Activated T-cell treated with anti-CD3 and anti-CD28 coated beads for 1 hour (primary cell): ENCODE measurements at places on chromosomes 1 and 21.

DNA sequence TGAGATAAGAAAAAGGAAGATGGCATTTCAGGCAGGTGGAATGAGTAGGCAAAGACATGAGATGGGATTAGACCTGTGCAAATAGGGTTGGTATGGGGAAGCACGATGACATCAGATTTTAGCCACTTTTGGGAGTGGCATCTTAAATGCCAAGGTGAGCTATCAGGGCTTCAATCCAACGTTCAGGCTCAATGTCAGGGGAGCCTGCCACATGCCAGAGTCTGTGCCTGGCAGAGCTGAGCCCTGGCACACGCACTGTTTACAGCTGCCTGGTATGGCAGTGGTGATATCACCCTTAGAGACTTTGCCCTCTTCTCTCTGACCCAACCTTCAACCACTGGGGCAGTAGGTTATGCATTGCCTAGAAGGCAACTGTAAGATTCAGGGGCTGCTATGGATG lies 1.1 kb upstream of the GUCA2B start:
- no peak for DNase-seq

DNA sequence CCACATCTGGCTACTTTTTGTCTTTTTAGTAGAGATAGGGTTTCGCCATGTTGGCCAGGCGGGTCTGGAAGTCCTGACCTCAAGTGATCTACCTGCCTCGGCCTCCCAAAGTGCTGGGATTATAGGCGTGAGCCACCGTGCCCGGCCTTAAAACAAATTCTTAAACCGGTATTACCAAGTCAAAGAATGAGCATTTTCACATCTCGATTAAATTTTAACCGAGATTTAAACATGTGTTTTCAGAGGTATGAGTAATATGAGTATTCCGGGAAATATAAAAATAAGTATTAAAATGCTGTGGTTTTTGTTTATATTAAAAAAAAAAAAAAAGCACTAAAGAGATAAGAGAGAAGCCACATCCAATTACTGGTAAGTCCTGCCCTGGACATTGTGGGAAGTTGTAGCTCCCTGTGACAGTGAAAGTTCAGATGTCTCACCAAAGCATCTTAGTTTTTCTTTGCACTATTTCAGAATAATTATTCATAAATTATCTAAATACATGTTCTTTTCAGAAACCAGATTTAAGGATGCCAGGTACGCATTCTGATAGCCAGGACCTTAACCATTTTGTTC lies 24.9 kb downstream of the ZNF281 start:
- DNase-seq: no peak

- no peak for DNase-seq
Observed at GRCh38 chr1:183543619-183544204, 46.5 kb downstream of the NCF2 start.

- no peak for DNase-seq
Observed at GRCh38 chr1:229803626-229804217, 177.7 kb downstream of the URB2 start.

GRCh38 chr1:93221913-93222312 lies 41.4 kb downstream of the CCDC18 start:
- no peak for DNase-seq

DNA sequence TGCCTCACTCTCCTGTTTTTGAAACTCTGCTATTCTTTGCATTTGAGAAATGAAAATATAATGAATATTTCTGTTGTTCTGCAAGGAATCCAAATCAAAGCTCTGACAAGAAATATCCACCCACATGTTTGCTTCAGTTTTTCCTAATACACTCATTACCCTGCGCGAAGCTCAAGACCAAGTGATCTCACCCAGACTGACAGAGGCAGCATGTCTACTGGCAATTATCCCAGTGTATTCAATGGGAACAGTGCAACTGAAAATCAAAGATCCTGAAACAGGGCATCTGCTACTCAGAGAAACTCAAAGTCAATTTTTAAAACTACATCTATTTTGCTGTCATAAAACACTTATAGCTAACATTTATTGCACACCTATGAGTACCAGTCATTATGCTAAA lies 321.0 kb upstream of the LRRC7 start:
- DNase-seq: no peak

DNA sequence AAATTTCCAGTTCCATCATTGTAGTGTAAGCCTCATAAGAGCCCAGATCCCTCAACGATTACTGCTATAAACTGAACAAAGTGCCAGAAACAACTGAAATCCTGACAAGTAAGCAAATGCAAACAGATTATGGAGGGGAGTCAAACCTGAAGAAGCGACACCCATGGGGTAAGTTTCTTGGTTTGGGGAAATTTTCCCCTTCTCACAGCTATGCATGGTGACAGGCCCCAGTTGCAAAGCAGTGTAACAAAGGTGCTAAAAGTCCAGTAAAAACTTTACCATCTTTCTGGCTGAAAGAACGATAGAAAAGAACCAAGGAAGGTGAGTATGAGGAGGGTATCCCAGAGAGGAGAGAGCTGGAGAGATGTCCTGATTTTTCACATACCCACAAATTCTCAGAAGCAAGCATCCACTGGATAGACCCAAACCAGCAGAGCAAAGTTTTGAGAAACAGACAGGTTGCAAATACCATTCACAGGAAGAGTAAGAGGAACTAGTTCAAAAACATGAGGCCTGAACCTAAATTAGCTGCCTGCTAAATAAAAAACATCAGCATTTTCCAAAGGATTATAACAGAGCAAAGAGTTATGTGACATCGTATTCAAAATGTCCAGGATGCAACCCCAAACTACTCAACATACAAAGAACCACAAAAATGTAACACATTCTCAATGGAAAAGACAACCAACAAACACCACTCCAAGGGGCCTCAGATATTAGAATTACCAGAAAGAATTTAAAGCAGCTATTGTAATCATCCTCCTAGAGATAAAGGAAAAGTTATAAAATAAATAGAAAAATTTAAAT lies 14.5 kb downstream of the SCYL3 start:
- no peak for DNase-seq

DNA sequence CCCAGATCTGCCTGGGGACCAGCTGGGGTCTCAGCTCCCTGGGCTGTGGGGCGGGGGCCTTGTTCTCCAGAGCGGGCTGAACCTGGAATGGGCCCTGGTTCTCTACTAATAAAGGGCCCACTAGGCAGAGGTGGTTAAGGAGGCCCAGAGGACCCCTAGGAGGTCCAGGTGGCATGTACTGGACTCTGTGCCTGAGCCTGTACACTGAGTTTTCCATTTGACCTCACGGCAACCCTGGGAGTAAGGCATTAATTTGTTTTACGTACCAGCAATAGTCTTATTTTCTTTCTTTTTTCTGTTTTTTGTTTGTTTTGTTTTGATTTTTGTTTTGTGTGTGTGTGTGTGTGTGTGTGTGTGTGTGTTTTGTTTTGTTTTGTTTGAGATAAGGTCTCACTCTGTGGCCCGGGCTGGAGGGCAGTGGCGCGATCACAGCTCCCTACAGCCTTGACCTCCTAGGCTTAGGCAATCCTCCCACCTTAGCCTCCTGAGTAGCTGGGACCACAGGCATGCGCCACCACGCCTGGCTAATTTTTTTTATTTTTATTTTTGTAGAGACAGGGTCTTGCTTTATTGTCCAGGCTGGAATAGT lies 19.6 kb upstream of the FAM131C start:
- no peak for DNase-seq
